ENCODE measurements at places on chromosomes 13 and 19. TPM values are rescaled to one million over a fixed set of nuclear protein-coding genes. Genes with fewer than 3 reads are reported as not detected.

GRCh38 chr13:80881942-80882445, 541.1 kb upstream of the SPRY2 start:
- no peak overlapping the region for H3K27ac ChIP-seq
- H3K4me3 ChIP-seq: no peak overlapping the region
- H3K27me3 ChIP-seq: no peaks in the 10 kb centered on the region

GRCh38 chr13:23588666-23589065, 18.5 kb downstream of the TNFRSF19 start:
- no peak overlapping the region for H3K4me3 ChIP-seq
- DNase-seq: no peak
- H3K4me1 ChIP-seq: no peaks in the 10 kb centered on the region
- no peaks in the 10 kb centered on the region for H3K36me3 ChIP-seq

GRCh38 chr19:40232479-40232878, 6.0 kb upstream of the CCNP start:
- H3K27me3 ChIP-seq: peaks cover 7% of the 10 kb centered on the region
- no peak overlapping the region for H3K4me3 ChIP-seq
- H3K27ac ChIP-seq: no peak overlapping the region
- peaks cover 14% of the 10 kb centered on the region for H3K36me3 ChIP-seq
- no peak for DNase-seq
- H3K4me1 ChIP-seq: peaks cover 26% of the 10 kb centered on the region

- no peak for DNase-seq
- H3K36me3 ChIP-seq: no peaks in the 10 kb centered on the region
- H3K4me1 ChIP-seq: no peaks in the 10 kb centered on the region
- H3K27ac ChIP-seq: no peak overlapping the region
Measured at GRCh38 chr13:105774739-105775460, 760.6 kb downstream of the EFNB2 start.

GRCh38 chr19:34953092-34953491, 10.9 kb downstream of the ZNF792 start:
- no peak for DNase-seq
- H3K4me3 ChIP-seq: no peak overlapping the region
- no peaks in the 10 kb centered on the region for H3K4me1 ChIP-seq

GRCh38 chr19:47377801-47378200, 28.7 kb downstream of the DHX34 start:
- H3K4me1 ChIP-seq: peaks cover 7% of the 10 kb centered on the region
- no peak overlapping the region for H3K4me3 ChIP-seq
- H3K27me3 ChIP-seq: no peaks in the 10 kb centered on the region
- no peak for DNase-seq

- DNase-seq: no peak
- H3K4me1 ChIP-seq: peaks cover 9% of the 10 kb centered on the region
- H3K27me3 ChIP-seq: peaks cover 1% of the 10 kb centered on the region
- no peak overlapping the region for H3K27ac ChIP-seq
- H3K4me3 ChIP-seq: no peak overlapping the region
Measured at GRCh38 chr13:71607575-71607974, 259.4 kb downstream of the DACH1 start.

Gene C5AR2
- not detected for total RNA-seq

Gene TMEM238
- total RNA-seq: 6.3 TPM

Gene CLEC4M
- not detected for total RNA-seq

All from activated CD4-positive, alpha-beta T cell treated with anti-CD3 and anti-CD28 coated beads for 36 hours (primary cell).